Central memory CD8-positive, alpha-beta T cell (primary cell): ENCODE measurements at places on chromosomes 16 and 17.
A peak's percentile ranks its signal among the peaks of the same experiment; 100 is the strongest.

GRCh38 chr16:78639775-78640174 lies 540.3 kb downstream of the WWOX start:
- no peak for DNase-seq

- no peak for DNase-seq
Observed at GRCh38 chr16:22614271-22614947, 103.7 kb downstream of the NPIPB5 start.

DNA sequence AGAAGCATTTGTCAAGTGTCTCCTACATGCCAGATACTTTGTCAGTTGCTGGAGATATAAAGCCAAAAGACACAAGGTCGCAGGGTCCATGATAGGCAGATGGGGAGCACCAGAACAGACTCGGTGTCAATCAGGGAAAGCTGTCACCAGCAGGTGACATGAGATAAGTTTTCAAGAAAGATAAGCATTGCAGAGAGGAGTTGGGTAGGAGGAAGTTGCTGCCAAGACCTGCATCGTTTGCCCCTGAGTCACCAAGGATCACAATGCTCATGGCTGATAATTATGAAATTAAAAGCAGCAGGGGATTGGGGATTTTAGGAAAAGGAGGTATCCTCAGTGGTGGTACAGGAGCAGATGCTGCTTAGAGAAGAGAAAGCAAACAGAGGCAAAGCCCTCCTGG lies 551.1 kb upstream of the CDH11 start:
- no peak for DNase-seq

GRCh38 chr17:13518261-13519000 lies 83.3 kb downstream of the HS3ST3A1 start:
- no peak for DNase-seq

GRCh38 chr17:58913552-58913951 lies 157.9 kb downstream of the PPM1E start:
- DNase-seq, result no peak

DNA sequence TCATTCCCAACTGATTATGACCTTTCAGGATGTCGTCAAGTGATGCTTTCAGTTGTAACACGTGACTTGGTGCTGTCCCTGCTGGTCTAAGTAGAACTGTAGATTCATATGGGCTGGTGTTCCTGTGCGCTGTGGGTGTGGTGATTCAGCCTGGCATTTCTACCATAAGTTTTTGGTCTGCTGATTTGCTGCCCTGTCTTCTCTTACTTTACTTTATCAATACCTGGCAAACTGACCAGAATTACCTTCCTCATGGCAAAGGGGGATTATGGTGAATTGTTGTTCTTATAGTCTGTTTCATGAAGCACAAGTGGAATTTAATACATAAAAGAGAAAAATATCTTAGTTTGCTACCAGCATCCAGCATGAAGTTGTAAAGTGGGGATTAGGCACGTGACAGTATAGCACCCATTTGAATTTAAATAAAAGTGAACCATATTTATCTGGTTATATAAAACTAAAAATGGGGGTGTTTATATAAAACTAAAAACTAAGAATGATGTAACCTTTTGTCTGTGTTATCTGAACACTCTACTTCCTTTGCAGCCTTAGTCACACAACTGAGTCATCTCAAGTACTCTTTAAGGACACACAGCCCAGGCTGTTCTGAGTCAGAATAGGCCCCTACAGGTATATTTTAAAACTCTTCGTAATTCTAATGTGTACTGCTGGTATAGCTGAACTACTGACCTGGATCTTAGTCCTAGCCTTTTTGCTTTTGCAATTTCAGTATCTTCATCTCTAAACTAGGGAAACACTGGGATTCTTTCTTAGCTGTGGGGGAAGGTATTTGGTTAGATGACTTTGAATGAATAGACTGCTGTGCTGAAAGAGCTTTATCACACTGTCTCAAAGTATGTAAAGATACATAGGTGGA lies 28.3 kb downstream of the TTC19 start:
- DNase-seq, result no peak

DNA sequence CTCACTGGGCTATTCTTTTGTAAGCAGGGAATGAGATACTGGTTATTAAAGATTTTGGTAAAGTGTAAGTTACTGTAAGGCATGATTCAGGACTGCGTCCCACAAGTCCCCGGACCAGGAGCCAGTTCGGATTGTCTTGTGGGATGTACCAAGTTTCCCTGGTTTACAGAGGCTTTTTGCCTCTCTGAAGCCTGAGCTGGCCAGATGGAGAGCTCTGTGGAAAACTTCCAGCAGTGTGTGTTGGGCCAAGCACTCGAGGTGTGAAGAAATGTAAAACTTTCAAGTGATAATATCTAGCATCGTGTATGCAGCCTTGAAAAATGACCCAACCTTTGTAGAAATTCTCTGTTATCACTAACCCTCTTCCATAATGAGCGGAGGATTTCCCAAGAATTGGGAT lies 2.4 kb downstream of the EPN2 start:
- DNase-seq, result no peak

- no peak for DNase-seq
Observed at GRCh38 chr17:1709971-1710806, at the start of gene TLCD2. Gene TLCD2 (minus strand): TSS chr17:1710377. CDS start chr17:1710242, 135 bp downstream.

DNA sequence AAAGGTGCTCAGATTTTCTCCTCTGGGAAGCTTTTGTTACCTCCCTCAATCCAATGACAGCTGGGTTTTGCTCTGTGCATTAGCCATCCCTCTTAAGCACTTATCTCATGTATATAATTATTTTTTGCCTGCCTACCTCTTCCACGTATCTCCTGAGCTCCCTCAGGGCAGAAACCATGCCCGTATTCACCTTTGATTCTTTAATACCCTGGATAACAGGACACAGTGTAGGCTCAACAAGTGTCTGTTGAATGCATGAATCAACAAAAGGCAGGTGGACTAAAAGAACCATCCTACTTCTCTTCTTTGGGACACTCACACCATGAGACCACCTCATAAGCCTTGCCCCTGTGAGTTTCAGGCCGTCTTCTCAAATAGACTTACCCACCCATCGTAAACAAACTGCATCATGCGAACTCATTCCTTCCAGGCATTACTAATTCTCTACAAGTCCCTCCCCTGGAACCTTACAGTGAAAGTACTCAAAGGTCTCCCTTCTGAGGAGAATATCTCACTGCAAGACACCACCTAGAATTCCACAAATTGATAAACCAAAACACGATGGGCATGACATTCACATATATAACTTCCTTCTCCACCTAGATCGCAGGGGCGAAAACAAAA lies 3.2 kb downstream of the ARHGAP17 start:
- DNase-seq, result no peak

- no peak for DNase-seq
Observed at GRCh38 chr17:27577121-27577761, 53.7 kb upstream of the LGALS9 start.

DNA sequence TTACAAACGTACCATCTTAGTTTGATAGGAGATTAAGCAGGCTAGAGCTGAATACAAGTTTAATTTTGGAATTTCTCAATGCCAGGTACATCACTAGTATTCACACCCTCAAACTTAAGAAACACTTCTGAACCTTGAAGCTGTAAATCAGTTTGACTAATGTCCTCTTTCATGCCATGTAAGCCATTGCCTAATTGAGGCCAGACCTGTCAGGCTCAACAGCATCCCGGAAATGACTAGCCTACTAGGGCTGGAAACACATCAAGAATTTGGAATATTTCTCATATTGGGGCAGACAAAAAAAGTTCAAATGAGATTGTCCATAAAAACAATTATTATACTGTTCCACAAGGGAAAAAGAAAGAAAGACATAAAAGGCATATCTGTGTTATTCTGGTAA lies 1.7 kb downstream of the USP32 start:
- DNase-seq, result no peak

- DNase-seq, result peak; percentile 31
Observed at GRCh38 chr17:78925234-78925633, at the start of gene TIMP2. Gene TIMP2 (minus strand): TSS chr17:78925387. CDS start chr17:78925088, 299 bp downstream.

- DNase-seq, result no peak
Observed at GRCh38 chr17:34163123-34163522, 92.0 kb upstream of the CCL2 start.

GRCh38 chr17:44907729-44908470 lies 7.4 kb downstream of the GFAP start:
- no peak for DNase-seq

- DNase-seq, result no peak
Observed at GRCh38 chr16:11793840-11794239, 3.2 kb downstream of the ZC3H7A start.

- no peak for DNase-seq
Observed at GRCh38 chr17:20206591-20206990, 197.4 kb downstream of the SPECC1 start.

DNA sequence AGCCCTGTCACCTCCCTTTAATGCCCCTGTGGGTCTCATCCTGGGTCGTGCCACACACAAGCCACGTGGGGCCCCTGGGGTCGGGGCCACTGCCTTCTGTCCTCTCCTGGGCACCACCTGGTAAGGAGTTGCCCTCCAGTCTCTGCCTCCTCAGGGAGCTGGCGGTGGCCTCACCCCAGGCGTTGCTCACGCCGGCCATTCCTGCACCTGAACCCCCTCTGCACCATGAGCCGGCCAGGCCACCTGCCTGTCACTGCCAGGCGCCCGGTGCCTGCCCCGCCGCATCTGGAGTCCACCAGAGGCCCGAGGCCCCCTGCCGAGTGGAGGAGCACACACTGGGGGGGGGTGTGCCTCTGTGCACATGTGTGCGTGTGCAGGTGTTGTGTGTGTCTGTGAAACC lies 10.4 kb downstream of the NHERF2 start:
- DNase-seq, result no peak

GRCh38 chr17:82172486-82173160 lies 40.0 kb downstream of the CCDC57 start:
- no peak for DNase-seq

- DNase-seq, result no peak
Observed at GRCh38 chr17:61076621-61077031, 323.0 kb upstream of the TBX2 start.

DNA sequence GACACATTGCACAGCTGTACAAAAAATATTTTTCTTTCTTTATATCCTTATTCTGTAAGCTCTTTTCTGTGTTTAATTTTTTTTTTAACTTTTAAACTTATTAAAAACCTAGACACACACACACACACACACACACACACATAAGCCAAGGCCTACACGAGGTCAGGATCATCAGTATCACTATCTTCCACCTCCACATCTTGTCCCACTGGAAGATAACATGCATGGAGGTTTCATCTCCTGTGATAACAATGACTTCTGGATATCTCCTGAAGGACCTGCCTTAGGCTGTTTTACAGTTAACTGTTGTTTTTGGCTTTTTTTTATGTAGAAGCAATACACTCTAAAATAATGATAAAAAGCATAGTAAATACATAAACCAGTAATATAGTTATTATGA lies 71.2 kb downstream of the TNRC6C start:
- DNase-seq, result no peak

DNA sequence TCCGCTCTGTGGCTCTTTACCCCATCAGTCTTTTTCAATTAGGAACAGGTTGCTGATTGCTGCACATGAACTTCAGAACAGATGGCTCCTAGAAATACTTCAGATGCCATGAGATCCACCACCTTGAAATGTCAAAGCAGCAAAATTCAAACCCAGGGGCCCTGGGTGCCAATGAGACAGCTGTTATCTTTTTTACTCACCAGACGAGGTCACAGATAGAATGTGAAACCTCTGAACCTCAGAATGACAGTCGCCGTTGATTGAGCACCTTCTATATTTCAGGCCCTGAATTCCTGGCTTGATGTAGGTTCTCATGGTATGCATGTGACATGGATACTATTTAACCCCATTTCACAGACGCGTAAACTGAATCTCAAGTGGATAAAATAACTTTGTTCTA lies 63.0 kb downstream of the MAF start:
- no peak for DNase-seq

GRCh38 chr17:69575346-69575761 lies 160.9 kb downstream of the MAP2K6 start:
- DNase-seq, result no peak

GRCh38 chr16:78528265-78528664 lies 428.8 kb downstream of the WWOX start:
- no peak for DNase-seq

GRCh38 chr17:79826204-79826680 lies 13.0 kb downstream of the CBX4 start:
- DNase-seq, result no peak

GRCh38 chr17:10149573-10150399 lies 48.6 kb downstream of the GAS7 start:
- no peak for DNase-seq

DNA sequence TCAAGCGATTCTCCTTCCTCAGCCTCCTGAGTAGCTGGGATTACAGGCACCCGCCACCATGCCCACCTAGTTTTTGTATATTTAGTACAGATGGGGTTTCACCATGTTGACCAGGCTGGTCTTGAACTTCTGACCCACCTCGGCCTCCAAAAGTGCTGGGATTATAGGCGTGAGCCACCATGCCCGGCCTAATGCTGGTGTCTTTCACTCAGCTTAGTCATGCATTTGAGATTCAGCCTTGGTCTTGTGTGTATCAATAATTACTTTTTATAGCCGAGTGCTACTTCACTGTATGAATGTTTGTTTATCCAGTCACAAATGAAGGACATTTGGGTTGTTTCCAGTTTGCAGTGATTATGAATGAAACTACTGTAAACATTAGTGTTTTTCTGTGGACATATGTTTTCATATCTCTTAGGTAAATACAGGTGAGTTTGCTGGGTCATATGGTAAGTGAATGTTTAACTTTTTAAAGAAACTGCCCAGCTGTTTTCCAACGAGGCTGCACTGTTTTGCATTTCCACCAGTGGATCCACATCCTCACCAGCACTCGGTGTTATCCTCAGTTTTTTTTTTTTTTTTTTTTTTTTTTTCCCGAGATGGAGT lies 11.0 kb upstream of the PLCG2 start:
- no peak for DNase-seq

DNA sequence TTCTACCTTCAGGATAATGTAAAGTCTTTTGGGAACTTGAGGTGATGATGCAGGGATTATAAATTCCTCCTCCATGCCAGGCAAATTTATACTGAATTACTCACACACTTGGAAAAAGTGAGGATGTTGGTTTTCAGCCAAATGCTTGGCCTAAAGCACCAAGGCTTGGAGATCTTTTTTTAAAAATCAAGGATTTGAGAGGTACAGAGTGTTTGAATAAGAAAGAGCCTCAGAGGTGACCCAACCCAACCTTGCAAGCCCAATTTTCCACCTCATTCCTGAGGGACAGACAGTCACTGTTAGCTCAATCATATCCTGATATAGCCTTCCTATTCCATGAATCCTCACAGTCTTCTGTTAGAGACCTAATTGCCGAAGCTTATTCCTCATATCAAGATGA lies 14.0 kb downstream of the GRIN2A start:
- no peak for DNase-seq

DNA sequence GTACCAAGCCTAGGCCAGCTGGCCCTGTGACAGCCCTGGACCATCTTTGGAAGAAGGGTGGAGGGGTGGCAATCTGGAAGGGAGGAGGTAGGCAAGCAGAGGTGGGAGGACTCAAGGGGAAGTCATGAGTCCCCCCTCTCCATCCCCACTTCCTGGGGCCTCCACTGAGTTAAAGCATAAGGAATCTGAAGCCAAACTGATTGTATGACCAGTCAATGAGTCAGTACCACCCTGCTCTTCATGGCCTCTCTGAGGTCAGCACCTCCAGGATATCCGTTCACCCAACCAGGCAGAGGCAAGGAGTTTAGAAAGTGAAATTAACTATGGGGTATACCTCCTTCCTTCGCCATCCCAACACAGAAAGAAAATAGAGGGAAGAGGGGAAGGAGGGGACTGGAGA lies 272.7 kb downstream of the SOX9 start:
- no peak for DNase-seq
